ENCODE measurements at places on chromosomes 16 and 17.

DNA sequence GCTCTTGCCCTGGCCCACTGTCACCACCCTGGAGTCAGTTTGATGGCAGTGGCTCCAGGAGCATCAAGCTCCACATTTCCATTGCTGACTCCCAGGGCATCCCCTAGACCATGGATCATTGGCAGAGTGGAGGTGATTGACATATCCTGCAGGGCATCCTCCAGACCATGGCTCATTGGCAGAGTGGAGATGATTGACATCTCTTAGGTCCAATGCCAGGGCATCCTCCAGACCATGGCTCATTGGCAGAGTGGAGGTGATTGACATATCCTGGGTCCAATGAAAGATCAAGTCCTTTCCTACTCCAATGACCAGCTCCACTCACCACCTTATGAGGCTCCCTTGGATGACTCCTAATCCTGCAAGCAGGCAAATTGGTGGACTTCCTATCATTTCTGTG, 174.3 kb upstream of the NLRP1 start:
- no peak for DNase-seq

DNA sequence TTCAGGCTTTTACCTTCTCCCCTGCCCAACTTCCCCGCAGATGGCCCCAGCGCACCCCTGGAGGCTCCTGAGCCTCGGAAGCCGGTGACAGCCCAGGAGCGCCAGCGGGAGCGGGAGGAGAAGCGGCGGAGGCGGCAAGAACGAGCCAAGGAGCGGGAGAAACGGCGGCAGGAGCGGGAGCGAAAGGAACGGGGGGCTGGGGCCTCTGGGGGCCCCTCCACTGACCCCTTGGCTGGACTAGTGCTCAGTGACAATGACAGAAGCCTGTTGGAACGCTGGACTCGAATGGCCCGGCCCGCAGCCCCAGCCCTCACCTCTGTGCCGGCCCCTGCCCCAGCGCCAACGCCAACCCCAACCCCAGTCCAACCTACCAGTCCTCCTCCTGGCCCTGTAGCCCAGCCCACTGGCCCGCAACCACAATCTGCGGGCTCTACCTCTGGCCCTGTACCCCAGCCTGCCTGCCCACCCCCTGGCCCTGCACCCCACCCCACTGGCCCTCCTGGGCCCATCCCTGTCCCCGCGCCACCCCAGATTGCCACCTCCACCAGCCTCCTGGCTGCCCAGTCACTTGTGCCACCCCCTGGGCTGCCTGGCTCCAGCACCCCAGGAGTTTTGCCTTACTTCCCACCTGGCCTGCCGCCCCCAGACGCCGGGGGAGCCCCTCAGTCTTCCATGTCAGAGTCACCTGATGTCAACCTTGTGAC, 3.6 kb downstream of the MAPK7 start:
- no peak for DNase-seq

DNA sequence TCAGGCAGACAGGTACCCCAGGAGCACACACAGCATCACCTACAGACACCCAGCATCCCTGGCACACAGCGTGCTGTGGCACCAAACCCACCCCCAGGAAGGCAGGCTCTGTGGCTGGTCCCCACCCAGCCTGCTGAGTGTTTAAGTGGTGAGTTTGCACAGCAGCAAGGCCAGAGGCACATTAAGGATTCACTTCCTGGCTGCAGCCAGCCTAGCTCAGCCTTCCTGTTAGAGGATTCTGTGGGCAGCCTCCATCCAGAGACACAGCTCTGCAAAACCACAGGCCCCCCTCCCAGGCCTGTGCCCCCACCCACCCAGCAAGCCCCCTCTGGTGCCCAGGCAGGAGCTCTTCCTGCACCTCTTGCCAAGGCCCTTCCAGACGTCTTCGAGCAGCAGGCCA, 36.1 kb upstream of the PHB1 start:
- no peak for DNase-seq

GRCh38 chr16:85637808-85638647, 24.9 kb downstream of the GSE1 start:
- DNase-seq = no peak

- peak; percentile 43 for DNase-seq
Observed at GRCh38 chr16:80719573-80719972, 84.8 kb downstream of the CDYL2 start.

- DNase-seq = no peak
Observed at GRCh38 chr17:45828171-45828570, 16.5 kb upstream of the SPPL2C start.

Measured in CD4-positive, alpha-beta T cell treated with Interleukin-2 at 100 ng/mL for 4 hours (primary cell).